ENCODE measurements at places on chromosomes 3 and 15.
A peak's percentile ranks its signal among the peaks of the same experiment; 100 is the strongest.

- no peak for DNase-seq
Observed at GRCh38 chr3:170476291-170476690, 57.6 kb downstream of the CLDN11 start.

- DNase-seq, result no peak
Observed at GRCh38 chr3:142500211-142500610, 52.4 kb upstream of the XRN1 start.

DNA sequence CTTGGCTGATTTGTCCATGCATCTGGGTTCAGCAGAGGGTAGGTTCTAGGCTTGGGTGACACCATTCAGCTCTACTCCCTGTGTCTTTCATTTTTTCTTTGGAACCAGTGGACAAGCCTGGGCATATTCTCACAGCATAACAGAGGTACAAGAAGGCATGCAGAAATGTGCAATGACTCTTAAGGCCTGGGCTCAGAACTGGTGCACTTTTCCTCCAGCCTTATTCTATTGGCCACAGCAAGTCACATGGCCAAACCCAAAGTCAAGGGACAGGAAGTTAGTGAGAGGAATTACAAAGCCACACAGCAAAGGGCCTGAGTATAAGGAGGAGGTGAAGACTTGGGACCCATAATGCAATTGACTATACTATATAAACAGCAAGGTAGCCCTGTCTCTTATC is 200.9 kb upstream of the CTDSPL start:
- no peak for DNase-seq

- no peak for DNase-seq
Observed at GRCh38 chr3:154044671-154045070, 76.5 kb upstream of the ARHGEF26 start.

GRCh38 chr3:51391566-51392354 is 675 bp downstream of the RBM15B start:
- peak; percentile 32 for DNase-seq

GRCh38 chr3:156449710-156450574 is 105.0 kb downstream of the SSR3 start:
- no peak for DNase-seq

- DNase-seq, result no peak
Observed at GRCh38 chr15:45064386-45064785, 41.4 kb downstream of the SORD start.

DNA sequence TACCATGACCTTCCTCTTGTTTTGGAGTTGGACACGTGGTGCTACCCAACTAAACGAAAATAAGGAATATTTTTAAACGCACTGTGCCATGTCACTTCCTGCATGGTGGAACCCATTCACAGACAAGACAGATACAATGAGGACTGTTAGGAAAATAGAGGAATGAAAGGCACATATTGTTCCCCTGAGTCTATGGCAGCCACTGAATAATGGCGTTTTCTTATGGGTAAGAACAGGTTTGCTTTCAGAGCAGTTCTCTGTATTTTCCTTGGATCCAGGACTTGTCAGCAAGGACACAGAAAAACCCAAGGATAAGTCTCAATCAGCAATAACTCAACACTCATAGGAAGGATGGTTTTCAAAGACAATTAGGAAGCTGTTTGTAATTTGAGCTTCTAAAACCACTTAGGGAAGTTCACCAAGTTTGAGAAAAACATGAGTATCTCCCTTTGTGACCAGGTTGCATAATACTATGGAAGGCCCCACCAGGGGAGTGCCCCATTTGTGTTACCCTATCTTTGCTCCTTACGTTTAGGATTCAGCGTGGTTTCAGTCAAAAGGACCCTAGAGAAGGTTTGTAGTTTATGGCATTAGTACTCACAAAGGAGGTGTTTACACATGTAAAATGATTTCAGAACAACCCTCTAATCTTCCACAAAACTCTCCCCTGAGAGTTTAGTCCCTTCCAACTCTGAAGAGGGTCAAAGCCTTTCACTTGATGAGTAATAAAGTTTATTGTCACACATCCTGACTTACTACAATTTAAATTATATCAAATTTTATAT is 487.2 kb upstream of the ATP11B start:
- DNase-seq, result no peak

DNA sequence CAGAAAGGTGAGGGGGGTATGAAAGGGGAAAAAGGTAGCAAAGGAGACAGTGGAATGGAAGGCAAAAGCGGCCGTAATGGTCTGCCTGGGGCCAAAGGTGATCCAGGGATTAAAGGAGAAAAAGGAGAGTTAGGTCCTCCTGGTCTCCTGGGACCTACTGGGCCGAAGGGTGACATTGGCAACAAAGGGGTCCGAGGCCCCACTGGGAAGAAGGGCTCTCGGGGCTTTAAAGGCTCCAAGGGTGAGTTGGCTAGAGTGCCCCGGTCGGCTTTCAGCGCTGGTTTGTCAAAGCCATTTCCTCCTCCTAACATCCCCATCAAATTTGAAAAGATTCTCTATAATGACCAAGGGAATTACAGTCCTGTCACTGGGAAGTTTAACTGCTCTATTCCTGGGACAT is 6.7 kb downstream of the OTOL1 start:
- DNase-seq, result no peak

DNA sequence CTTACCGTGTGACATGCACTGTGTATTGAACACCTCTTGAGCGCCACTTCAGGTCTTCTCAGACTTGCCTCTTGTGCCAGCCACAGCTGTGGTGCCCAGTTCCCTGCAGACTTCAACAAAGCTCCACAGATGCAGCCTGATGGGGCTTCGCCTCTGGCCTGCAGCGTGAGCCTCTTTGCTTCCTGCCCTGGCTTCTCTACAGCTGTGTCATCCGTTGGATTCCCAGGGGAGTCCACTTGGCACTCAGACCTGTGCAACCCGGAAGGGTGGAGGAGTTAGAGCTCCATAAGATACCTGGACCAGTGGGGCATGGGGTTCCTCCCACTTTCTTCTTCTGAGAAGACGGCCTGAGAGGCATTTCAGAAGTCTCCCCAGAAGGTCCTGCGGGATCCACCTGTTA is 57.7 kb upstream of the BNIP2 start:
- DNase-seq, result no peak

- DNase-seq, result no peak
Observed at GRCh38 chr3:112390783-112391641, 58.1 kb downstream of the CD200 start.

DNA sequence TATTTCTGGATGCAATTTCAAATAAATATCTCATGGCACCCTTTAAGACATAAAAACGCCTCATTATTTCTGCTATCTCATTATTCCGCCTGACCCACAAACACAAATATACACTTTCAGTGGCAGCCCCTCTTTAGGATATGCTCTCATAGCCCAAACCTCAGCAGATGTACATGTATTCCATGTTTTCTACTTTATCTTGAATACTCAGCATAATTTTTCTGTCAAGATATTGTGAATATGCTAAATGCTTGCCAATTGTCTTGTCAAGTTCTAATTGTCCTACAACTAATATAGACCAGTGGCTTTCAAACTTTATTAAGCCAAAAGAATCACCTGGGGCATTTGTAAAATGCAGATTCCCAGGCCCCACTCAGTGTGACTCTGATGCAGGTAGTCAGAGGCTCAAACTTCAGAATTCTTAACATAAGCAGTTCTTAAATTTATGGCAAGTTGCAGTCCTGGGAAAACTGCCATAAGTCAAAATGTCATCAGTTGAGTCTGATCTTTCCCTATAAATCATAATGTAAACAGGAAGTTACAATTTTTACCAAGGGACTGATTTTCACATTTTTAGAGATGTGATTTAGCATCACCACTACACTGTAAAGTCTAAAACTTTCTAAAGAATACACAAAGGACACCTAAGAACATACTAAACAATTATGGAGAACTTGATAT is 135.1 kb downstream of the TBL1XR1 start:
- DNase-seq, result no peak

Data from effector CD4-positive, alpha-beta T cell (primary cell).